Calu3 (cell line): ENCODE measurements at places on chromosomes 13 and 19. TPM values are rescaled to one million over a fixed set of nuclear protein-coding genes. Genes with fewer than 3 reads are reported as not detected.
A peak's percentile ranks its signal among the peaks of the same experiment; 100 is the strongest.

Gene ZNF808
- not detected in 2 replicates for total RNA-seq

Gene LHFPL6
- total RNA-seq: 0.42 TPM in 1 of 2 replicates, not detected in the other

Gene HSD17B14
- total RNA-seq: 2.6 and 5.7 TPM in 2 replicates

Gene SARS2
- 52.1 and 58.1 TPM in 2 replicates for total RNA-seq

Gene MAP1S
- total RNA-seq: 57.1 and 59.5 TPM in 2 replicates

Gene ZNF333
- total RNA-seq: 5.1 and 5.8 TPM in 2 replicates

Gene B3GNT8
- 0.19 TPM in 1 of 2 replicates, not detected in the other for total RNA-seq

Gene STXBP2
- 132 and 150 TPM in 2 replicates for total RNA-seq

Gene LHB
- total RNA-seq: 1.1 TPM in 1 of 2 replicates, not detected in the other

Gene ANKLE1
- 0.32 and 0.66 TPM in 2 replicates for total RNA-seq

- no peak overlapping the region for H3K27ac ChIP-seq
- no peak for DNase-seq
- no peaks in the 10 kb centered on the region for H3K4me1 ChIP-seq
- H3K27me3 ChIP-seq: no peaks in the 10 kb centered on the region
Observed at GRCh38 chr13:113243847-113244246, 34.4 kb downstream of the CUL4A start.

DNA sequence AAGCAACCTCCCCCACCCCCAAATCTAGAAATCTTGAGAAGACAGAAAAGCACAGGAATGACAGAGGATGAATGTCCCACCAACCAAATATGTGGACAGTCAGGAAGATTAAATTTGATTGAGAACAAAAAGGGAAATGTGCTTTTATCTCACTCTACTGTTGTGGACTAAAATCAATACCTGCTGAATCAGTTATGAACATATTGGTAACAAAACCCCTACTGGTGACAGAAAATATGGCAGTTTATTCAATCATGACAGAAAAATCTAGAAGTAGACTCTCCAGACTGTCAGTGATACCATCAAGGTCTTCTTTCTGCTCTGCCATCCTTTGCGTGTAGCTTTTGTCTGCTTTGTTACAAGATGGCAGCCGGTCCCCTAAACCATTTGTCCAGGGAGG, 35.2 kb downstream of the FAM216B start:
- H3K4me3 ChIP-seq: no peak overlapping the region
- H3K27me3 ChIP-seq: peaks cover 11% of the 10 kb centered on the region
- no peaks in the 10 kb centered on the region for H3K4me1 ChIP-seq

DNA sequence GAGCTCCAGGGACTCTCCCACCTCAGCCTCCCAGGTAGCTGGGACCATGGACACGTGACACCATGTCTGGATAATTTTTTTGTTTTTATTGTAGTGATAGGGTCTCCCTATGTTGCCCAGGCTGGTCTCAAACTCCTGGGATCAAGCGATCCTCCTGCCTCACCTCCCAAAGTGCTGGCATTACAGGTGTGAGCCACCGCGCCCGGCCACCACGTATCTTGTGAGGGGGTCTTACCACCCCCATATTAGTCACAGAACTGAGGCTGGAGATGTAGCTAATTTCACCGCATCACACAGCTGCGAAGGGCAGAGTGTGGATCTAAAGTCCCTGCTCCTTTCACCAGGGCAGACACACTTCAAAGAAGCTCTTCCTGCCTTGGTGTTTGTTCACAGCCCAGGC, 211.8 kb upstream of the SOX1 start:
- H3K27me3 ChIP-seq: no peaks in the 10 kb centered on the region
- no peak for DNase-seq
- no peaks in the 10 kb centered on the region for H3K4me1 ChIP-seq
- no peak overlapping the region for H3K4me3 ChIP-seq
- H3K27ac ChIP-seq: no peak overlapping the region

DNA sequence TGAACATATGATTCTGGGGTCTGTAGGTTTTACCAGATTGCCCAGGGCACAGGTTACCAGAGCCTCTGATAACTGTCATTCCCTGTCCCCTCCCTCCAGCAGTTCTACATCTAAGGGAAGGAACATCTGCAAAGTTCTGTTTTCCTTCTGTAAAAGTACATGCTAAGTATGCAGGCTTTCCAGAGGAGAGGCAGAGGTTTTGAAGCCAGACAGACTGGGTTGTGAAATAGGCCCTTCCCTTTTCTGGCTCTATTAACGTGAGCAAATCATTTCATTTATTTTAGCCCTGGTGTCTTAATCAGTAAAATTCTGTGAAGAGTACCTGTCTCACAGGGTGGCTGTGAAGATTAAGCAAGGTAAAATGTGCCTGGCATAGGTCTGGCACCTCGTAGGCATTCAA, 66.1 kb upstream of the C1QTNF9 start:
- DNase-seq: no peak
- H3K4me1 ChIP-seq: peaks cover 15% of the 10 kb centered on the region
- H3K36me3 ChIP-seq: no peaks in the 10 kb centered on the region
- no peaks in the 10 kb centered on the region for H3K27me3 ChIP-seq
- no peak overlapping the region for H3K27ac ChIP-seq

DNA sequence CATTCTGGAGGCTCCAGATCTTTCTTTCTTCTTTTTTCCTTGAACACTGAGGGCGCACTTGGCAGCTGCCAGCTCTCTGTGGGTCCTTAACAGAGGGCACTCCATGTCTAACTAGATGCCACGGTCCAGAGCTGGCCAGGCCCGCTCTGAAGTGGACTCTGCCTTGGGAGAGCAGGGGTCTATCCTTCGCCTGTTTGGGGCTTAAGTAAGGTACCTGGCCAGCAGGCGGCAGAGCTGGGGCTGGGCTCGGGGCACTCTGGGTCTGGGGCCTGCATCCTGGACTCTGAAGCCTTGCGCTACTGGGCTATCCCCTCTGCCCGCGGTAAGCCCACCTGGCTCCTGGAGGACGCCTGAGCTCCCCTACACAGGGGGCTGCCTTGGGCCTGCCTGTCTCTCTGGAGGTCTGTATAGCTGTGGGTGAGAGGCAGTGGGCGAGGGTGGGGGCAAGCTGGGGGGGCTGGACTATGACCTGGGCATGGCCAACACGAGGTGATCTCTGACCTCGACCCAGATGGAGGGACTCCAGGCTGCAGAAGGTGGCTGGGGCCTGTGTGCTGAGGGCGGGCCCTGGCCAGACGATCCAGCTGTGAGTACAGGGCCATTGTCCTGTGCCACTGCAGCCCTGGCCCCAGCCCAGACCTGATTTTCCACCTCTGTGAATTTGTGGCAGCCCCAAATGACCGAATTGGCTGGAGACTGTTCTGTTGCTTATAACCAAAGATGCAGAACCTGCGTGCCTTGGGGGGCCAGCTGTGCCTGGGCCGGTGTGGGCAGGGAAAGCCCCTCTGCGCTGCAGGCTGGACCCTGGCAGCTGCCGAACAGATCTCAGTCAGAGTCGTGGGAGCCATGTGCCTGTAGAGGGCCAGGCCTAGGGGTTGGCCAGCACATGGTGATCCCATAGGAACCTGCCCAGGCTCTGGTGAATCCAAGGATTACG, 26.5 kb downstream of the CEBPG start:
- no peak overlapping the region for H3K4me3 ChIP-seq
- H3K36me3 ChIP-seq: peaks cover 5% of the 10 kb centered on the region
- H3K27me3 ChIP-seq: no peaks in the 10 kb centered on the region
- H3K4me1 ChIP-seq: no peaks in the 10 kb centered on the region
- no peak for DNase-seq

DNA sequence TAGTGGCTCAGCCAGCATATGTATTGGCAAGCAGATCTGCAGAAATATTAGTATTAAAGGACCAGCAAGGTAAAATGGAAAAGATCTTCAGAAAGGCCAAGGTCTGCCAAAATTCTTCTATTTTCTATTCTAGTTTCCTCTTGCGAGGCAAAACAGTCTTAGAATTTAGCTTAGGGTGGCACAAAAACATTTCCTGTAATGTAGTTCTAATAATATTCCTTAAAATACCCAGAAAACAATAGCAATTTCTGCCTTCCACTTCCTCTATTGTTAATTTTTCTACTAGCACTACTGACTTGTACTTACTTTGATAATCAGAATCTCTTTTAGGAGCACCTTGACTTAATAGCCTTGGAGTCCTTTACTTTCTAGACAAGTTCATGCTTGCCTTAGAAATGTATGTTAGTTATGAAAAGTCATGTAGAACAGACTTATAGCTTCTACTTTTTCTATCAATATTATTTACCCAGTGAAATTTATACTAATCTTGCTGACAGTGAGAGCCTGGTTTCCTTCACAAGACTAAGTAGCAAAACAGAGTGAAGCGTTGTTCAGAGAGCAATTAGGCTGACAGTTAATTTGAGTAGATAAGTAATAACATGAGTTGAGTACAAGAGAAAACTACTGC, 23.9 kb upstream of the LPAR6 start:
- H3K4me1 ChIP-seq: peaks cover 28% of the 10 kb centered on the region
- no peak overlapping the region for H3K4me3 ChIP-seq
- no peaks in the 10 kb centered on the region for H3K27me3 ChIP-seq
- no peak for DNase-seq
- no peaks in the 10 kb centered on the region for H3K36me3 ChIP-seq

DNA sequence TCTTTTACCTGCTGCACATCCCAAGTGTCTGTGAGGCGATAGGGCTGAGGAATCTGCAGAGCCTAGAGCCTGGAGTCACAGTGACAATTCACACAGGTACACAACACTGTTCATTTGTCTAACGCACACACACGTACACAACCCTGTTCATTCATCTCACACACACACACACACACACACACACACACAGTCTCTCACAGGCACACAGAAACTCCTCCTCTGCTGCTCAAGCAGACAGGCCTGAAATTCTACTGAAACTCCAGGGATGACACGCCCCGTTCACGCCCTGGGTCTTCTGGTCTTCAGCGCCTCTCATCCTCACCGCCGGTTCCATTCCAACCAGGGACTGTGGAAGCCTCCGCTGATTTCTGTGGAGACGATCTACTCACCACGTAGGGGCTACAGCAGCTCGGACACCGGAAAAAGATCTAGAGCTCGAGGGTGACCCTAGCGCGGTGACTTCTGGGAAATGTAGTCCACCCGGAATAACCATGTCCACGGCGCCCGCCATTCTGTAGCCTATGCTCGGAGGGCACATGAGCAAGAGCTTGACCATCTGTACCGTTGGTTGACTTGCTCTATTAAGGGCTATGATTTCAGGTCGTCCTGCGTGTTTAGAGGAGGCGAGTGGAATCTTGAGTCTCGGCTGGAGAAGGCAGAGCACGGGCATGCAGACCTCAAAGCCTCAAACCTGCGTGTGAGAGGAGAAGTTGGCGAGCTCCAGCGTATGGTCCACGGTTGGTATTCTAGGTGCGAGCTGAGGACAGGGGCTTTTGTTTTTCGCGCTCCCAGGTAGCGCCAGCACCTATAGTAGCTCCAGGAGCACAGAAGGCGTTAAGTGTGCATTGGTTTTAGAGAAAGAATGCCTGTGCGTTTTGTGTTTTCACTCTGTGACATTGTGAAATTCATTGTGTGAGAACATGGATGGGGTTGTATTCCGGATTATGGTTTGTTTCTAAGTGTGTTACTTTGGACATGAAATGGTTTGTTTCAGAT, 33.4 kb downstream of the ZNF45 start:
- DNase-seq: peak; percentile 84
- peak overlapping the region; percentile 88 for H3K27ac ChIP-seq
- H3K27me3 ChIP-seq: no peaks in the 10 kb centered on the region
- peaks cover 13% of the 10 kb centered on the region for H3K36me3 ChIP-seq
- no peaks in the 10 kb centered on the region for H3K4me1 ChIP-seq

GRCh38 chr13:72122661-72123255, 255.8 kb upstream of the DACH1 start:
- H3K4me1 ChIP-seq: no peaks in the 10 kb centered on the region
- H3K27me3 ChIP-seq: no peaks in the 10 kb centered on the region
- no peak overlapping the region for H3K27ac ChIP-seq
- H3K4me3 ChIP-seq: no peak overlapping the region

GRCh38 chr13:94209117-94209516, 270.4 kb downstream of the DCT start:
- DNase-seq: no peak
- no peak overlapping the region for H3K27ac ChIP-seq
- no peaks in the 10 kb centered on the region for H3K27me3 ChIP-seq
- H3K4me1 ChIP-seq: no peaks in the 10 kb centered on the region
- H3K36me3 ChIP-seq: no peaks in the 10 kb centered on the region
- no peak overlapping the region for H3K4me3 ChIP-seq

GRCh38 chr13:89846926-89847585, 1500.4 kb upstream of the MIR17HG start:
- H3K4me1 ChIP-seq: no peaks in the 10 kb centered on the region
- DNase-seq: no peak
- no peak overlapping the region for H3K27ac ChIP-seq
- H3K27me3 ChIP-seq: no peaks in the 10 kb centered on the region
- no peak overlapping the region for H3K4me3 ChIP-seq
- no peaks in the 10 kb centered on the region for H3K36me3 ChIP-seq

GRCh38 chr19:52398081-52398441, 412 bp downstream of the ZNF528 start:
- H3K27ac ChIP-seq: no peak overlapping the region
- H3K36me3 ChIP-seq: no peaks in the 10 kb centered on the region
- DNase-seq: no peak
- no peak overlapping the region for H3K4me3 ChIP-seq
- H3K27me3 ChIP-seq: no peaks in the 10 kb centered on the region

DNA sequence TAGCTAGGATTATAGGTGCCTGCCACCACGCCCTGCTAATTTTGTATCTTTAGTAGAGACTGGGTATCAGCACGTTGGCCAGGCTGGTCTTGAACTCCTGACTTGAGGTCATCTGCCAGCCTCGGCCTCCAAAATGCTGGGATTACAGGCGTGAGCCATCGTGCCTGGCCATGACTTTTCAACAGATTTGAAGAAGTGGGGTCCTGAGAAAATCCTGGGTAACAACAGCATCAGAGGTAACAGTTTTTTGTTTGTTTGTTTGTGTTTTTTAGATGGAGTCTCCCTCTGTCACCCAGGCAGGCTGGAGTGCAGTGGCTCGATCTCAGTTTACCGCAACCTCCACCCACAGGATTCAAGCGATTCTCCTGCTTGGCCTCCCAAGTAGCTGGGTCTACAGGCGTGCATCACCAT, 3.7 kb downstream of the JUNB start:
- peaks cover 78% of the 10 kb centered on the region for H3K36me3 ChIP-seq
- no peaks in the 10 kb centered on the region for H3K27me3 ChIP-seq
- H3K4me3 ChIP-seq: no peak overlapping the region
- H3K27ac ChIP-seq: no peak overlapping the region
- DNase-seq: no peak

- H3K4me3 ChIP-seq: peak overlapping the region; percentile 61
- no peak for DNase-seq
- peaks cover 23% of the 10 kb centered on the region for H3K4me1 ChIP-seq
- H3K27ac ChIP-seq: no peak overlapping the region
- peaks cover 6% of the 10 kb centered on the region for H3K36me3 ChIP-seq
Observed at GRCh38 chr19:35843676-35844481, 8.4 kb downstream of the NPHS1 start.

- H3K27ac ChIP-seq: no peak overlapping the region
- no peak for DNase-seq
- no peak overlapping the region for H3K4me3 ChIP-seq
- no peaks in the 10 kb centered on the region for H3K4me1 ChIP-seq
- no peaks in the 10 kb centered on the region for H3K36me3 ChIP-seq
Observed at GRCh38 chr13:95950103-95950502, 103.1 kb downstream of the UGGT2 start.

GRCh38 chr13:79989217-79989661, 351.7 kb downstream of the SPRY2 start:
- no peak for DNase-seq
- H3K4me3 ChIP-seq: no peak overlapping the region
- no peaks in the 10 kb centered on the region for H3K36me3 ChIP-seq
- no peak overlapping the region for H3K27ac ChIP-seq
- H3K27me3 ChIP-seq: no peaks in the 10 kb centered on the region

GRCh38 chr13:79483086-79483706, 2.2 kb downstream of the NDFIP2 start:
- no peak overlapping the region for H3K27ac ChIP-seq
- no peaks in the 10 kb centered on the region for H3K27me3 ChIP-seq
- peak overlapping the region; percentile 53 for H3K4me3 ChIP-seq
- peaks cover 8% of the 10 kb centered on the region for H3K4me1 ChIP-seq
- peaks cover 21% of the 10 kb centered on the region for H3K36me3 ChIP-seq
